ENCODE measurements at places on chromosomes 16 and 17.

DNA sequence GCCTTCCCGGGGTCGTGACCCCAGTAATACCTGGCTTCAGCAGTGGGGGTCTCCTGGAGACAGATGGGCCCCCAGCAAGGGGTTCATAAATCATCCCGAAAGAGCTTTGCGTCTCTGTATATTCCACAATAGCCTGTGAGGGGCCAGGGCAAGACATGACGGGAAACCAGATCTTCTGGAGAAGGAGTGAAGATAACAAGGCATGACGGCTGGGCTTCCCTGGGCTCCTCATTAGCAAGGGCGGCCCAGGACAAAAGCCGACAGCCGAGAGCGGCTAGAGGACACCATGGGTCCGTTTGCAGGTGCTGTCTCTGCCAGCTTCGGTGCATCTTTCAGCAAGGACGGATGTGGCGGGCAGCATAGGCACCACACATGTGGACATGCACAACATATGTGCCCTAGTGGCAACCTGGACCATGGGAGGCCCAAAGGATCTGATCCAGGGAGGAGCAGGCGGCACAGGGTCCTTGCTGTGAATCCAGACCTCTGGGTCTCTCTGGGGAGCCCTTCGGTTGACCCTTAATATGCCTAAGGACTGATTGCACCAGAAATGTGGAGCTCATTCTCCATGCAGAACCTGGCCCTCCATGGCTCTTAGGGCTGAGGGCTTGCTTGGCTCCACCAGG is 136.9 kb upstream of the FOXF1 start:
- DNase-seq, result no peak

DNA sequence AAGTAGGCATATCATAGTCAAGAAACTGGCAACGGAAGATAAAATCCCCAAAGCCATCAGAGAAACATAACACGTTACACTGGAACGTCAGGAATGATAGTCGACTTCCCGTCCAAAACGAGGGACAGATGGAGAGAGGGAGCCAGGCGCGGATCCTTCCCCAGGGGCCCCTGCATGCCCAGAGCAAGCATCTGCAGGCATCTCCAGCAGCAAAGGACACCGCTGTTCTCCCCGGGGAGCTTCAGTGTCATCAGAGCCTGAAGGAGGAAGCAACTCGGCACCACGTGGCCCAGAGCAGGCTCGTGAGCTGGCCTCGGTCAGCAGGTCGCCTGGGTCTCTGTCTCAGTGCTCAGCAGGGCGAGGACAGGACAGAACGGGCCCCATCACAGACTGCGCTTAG is 50.1 kb downstream of the LMF1 start:
- no peak for DNase-seq

- DNase-seq, result no peak
Observed at GRCh38 chr17:13538841-13539411, 62.8 kb downstream of the HS3ST3A1 start.

- no peak for DNase-seq
Observed at GRCh38 chr17:80055597-80055996, 19.2 kb downstream of the CCDC40 start.

DNA sequence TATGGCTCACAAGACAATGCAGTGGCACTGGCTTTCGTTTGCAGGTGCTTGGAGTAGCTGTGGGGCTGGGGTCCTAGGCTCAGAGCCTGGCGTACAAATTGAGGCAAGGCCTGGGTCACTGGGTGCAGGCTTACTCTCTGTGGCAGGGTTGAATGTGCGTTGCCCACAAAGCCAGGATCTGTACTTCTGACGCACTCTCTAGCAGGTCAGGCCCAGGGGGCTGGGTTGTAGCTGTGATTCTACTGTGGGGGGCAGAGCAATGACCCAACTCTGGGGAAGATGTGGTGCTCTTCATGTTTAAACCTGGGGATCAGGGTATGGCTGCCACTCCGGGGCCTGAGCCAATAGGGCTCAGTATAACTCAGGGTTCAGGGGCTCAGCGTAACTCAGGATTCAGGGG is 6.4 kb upstream of the PRSS21 start:
- DNase-seq, result no peak

- DNase-seq, result no peak
Observed at GRCh38 chr17:57752031-57752905, 7.2 kb upstream of the CCDC182 start.

GRCh38 chr17:35660902-35661301 is 70.5 kb upstream of the RASL10B start:
- DNase-seq, result no peak

DNA sequence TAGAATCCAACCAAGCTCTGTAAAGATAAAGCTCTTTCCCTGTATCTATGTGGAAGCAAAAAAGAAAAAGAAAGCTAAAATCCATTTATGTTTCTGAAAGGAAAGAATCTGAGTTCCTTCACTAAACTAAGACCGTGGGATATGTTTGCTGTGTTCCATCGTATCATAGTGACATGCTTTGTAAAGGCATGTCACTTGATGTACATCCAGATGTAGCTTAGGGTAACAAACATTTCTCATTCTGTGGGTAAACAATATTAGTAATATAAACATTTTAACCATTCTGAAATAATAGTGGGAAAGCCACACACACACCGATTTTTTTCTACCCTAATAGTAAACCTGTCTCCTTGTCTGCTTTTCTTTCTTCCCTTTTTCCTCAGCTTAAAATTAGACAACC is 78.1 kb downstream of the TUBD1 start:
- DNase-seq, result no peak

- DNase-seq, result no peak
Observed at GRCh38 chr17:39213852-39214251, 11.9 kb downstream of the STAC2 start.

DNA sequence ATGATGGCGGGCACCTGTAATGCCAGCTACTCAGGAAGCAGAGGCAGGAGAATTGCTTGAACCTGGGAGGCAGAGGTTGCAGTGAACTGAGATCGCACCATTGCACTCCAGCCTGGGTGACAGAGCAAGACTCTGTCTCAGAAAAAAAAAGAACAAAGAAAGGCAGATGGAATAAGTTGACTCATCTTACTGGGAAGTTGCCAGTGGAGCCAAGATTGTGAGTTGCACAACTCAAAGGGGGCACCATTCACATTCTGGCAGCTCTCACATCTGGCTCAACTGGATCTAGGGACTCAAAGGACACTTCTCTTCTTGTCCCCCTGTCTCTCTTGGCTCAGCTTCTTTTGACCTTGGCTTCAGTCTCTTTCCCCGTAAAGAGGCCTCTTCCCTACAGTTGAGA is 53.7 kb upstream of the ETV4 start:
- no peak for DNase-seq

DNA sequence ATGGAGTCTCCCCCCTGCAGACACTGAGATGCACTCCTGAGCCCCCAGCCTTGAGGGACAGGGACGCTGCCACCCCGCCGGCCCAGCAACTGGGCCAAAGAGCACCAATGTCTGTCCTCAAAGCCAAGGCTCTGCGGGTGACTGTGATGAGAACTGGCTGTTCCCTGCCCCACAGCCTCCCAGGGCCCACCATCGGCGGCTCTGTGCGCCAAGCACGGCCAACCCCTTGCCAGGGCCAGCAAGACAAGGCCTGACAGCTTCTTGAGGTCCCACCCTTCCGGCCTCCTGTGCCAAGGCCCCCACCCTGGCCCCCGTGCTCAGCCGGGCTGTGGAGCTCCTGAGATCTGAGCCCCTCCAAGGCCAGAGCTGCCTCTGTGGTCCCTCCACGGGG is 34.2 kb upstream of the PABPN1L start:
- DNase-seq, result no peak

- no peak for DNase-seq
Observed at GRCh38 chr17:73028299-73028755, 64.2 kb downstream of the SLC39A11 start.

DNA sequence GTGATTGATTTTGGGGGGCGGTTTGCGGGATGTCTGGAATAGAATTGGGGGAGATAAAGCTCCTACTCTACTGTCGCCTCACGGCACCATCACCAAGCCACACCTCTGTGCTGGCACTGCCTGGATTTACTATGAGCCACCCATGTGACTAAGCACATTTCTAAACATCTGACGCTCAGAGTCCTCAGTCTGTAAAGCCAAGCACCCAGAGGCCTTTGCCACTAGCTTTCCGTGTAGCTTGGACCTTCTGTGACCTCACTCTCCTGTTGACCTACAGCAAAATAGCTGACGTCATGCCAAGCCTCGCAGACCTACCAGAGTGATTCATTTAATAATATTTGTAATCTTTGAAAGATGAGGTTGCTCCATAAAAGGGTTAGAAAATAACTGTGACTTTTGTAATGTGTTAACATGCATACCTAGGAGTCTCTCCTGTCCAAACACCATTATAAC is 38.5 kb upstream of the MYOCD start:
- DNase-seq, result no peak

DNA sequence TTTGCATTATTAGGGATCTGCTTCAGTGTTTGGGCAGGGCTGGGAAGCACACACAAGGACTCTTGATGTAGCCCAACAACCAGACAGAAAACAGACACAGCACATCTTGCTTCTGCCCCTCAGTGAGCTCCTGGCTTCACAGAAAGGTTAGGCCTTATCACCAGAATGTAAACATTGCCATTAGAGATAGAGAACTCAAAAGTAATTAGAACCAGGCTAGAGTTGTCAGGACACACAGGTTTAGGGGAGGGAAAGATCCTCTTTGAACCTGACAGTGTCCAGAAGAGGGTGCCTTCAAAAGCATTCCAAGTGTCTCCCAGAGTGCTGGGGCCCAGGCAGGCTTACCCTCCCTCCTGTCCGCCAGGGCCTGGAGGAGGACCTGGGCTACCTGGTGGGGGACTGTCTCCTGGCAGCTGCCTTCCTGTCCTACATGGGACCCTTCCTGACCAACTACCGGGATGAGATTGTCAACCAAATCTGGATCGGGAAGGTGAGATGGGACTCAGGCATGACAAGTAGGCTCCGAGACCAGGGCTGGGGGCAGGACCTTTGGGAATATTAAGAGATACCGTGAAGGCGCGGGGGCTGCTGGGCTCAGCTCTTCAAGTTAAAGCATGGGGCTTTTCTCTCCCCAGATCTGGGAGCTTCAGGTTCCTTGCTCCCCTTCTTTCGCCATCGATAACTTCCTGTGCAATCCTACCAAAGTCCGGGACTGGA is 16.9 kb upstream of the KDM6B start:
- DNase-seq, result no peak

DNA sequence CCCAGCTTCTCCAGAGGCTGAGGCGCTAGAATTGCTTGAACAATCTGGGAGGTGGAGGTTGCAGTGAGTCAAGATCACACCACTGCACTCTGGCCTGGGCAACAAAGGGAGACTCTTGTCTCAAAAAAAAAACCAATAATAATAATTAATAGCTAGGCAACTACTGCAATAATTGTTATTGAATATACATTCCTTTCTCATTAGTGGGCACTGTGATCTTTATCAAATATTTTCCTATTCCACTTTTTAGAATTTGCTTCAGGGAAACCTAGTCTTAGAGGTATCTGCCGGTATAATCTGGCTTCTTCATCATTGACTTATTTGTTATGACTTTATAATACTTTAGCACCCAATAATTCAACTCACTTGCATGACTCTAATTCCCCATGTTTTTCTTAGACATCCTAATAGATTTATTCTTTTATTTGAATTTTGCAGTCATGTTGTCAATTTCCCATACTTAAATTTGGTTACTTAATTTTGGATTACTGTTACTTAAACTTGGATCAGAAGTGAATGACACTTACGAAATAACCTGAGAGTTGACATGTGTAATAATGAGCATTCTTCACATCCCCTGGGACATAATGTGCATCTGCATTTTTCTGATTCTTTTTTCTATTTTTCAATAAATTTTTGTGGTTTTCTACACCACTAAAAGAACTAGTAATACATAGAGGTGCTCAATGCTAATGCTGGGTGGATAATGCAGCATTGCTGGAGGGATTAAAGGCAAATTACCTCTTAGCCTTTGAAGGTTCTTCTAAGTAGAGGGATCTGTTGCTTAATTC is 25.0 kb upstream of the KCNJ16 start:
- no peak for DNase-seq

GRCh38 chr16:82675300-82675699 is 48.5 kb downstream of the CDH13 start:
- DNase-seq, result no peak

GRCh38 chr17:76173474-76173873 is 32.4 kb upstream of the FOXJ1 start:
- DNase-seq, result no peak

- DNase-seq, result no peak
Observed at GRCh38 chr16:74020095-74020670, 276.4 kb upstream of the PSMD7 start.

DNA sequence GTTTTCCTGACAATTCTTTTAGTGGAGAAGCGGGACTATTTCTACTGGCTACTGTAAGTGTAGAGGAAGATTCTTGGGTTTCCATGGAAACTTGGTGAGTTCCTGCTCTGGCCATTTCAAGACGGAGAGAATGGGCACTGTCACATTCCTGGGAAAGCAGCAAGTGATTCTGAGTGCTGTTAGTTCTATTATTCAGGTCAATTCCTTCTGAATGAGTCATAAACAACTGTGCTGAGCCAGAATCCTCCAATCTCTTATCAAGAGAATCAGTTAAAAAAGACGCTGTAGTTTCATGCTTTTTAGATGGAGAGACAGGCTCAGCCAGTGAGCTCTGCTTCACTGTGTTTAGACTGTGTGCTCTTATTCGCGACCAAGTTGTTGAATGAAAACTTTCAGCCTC is 19.6 kb downstream of the AKAP10 start:
- DNase-seq, result peak; percentile 86
